ENCODE measurements at places on chromosomes 5 and 9. TPM values are rescaled to one million over a fixed set of nuclear protein-coding genes. Genes with fewer than 3 reads are reported as not detected.

DNA sequence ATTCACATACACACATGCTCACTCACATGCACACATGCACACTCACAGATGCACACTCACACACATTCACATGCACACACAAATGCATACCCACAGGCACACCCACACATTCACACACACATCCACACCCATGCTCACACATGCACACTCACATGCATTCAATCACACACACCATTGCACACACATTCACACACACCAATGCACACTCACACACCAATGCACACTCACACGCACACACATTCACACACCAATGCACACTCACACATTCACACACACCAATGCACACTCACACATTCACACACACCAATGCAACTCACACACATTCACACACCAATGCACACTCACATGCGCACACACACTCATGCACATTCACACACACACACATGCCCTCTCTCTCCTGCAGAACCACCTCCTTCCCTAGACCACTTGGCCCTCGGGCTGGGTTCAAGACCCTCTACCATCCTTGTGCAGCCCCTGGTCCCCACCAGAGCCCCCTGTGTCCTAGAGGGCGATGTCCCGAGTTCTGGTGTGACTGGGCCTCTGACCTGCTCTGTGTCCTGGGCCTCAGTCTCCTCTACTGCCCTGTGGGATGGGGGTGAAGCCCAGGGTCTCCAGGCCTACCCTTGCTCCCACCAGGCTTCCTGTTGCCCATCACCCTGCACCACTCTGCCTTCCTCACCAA is 139.0 kb downstream of the OLFM1 start:
- no peaks in the 10 kb centered on the region for H3K4me1 ChIP-seq
- H3K27me3 ChIP-seq: peaks cover 13% of the 10 kb centered on the region
- H3K36me3 ChIP-seq: no peaks in the 10 kb centered on the region

- peak overlapping the region; percentile 75 for H3K4me3 ChIP-seq
- H3K27me3 ChIP-seq: peaks cover 52% of the 10 kb centered on the region
- H3K4me1 ChIP-seq: peaks cover 15% of the 10 kb centered on the region
- no peak for DNase-seq
- peaks cover 3% of the 10 kb centered on the region for H3K36me3 ChIP-seq
Measured at GRCh38 chr5:116573702-116574366, 789 bp downstream of the SEMA6A start.

GRCh38 chr5:139494832-139495231 is 12.3 kb upstream of the STING1 start:
- no peaks in the 10 kb centered on the region for H3K36me3 ChIP-seq
- peaks cover 15% of the 10 kb centered on the region for H3K4me1 ChIP-seq
- no peak overlapping the region for H3K27ac ChIP-seq

DNA sequence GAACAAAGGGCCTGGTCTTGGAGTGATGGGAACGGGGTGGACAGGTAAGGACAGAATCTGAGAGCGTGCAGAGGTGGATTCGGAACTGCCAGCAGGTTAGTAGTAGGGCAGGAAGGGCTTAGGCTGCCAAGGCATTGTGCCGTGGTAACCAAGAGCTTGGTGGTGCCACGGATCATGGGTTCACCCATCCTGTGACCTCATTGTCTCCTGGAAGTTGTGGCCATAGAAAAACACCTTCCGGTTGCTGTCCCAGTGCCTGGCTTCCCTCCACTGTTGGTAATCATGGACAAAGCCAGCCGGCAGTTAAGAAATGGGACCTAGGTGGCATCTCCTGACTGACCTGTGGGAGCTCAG is 42.5 kb upstream of the CFAP157 start:
- no peak overlapping the region for H3K4me3 ChIP-seq
- no peaks in the 10 kb centered on the region for H3K36me3 ChIP-seq
- H3K4me1 ChIP-seq: no peaks in the 10 kb centered on the region
- no peak for DNase-seq

- H3K36me3 ChIP-seq: no peaks in the 10 kb centered on the region
- H3K27me3 ChIP-seq: no peaks in the 10 kb centered on the region
- H3K4me3 ChIP-seq: peak within 1 kb of the TSS; percentile 97
- H3K27ac ChIP-seq: peak within 1 kb of the TSS; percentile 97
- DNase-seq: peak; percentile 87
- peaks cover 45% of the 10 kb centered on the region for H3K4me1 ChIP-seq
Measured at GRCh38 chr5:179550511-179551342, at the start of gene RUFY1. TSS of gene RUFY1 (plus strand) at chr5:179550554. CDS start at chr5:179550570, 16 bp downstream.

DNA sequence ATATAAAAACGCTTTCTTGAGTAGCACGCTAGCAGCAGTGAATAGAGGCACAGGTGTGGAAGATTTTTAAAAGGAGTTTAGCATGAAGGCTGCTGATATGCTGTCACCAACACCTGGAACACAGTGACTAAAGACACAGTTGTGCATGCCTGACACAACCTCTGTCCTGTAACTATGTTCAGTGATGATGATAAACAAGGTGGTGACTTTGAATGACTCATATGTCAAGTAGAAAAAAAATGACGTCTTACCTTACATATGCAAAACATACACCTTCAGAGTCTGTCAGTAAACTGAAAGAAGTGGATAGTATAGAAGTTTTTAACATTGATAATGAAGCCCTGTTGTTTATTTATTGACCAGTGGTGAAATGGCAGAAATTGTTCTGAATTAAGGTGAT is 66.2 kb upstream of the ADCY2 start:
- peaks cover 6% of the 10 kb centered on the region for H3K36me3 ChIP-seq
- H3K27ac ChIP-seq: no peak overlapping the region
- H3K4me1 ChIP-seq: no peaks in the 10 kb centered on the region

DNA sequence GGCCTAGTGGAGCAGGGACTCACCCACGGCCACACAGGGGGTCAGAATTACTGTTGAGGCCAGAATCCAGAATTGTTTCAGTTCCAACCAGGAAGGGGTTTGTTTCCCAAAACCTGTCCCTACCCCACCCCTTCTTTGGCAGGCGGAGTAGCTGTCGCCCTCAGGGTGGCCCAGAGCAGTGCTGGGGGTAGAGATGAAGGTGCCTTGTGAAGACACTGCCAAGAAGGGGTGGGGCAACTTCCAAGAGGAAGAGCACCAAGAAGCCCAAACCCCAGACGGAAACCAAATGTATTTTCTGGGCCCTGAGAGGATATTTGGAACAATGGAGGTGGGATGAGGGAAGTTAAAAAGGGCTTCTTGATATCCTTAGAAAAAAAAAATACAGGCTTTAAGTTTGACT is 11.4 kb upstream of the NDST1 start:
- DNase-seq: no peak
- no peak overlapping the region for H3K4me3 ChIP-seq
- H3K27ac ChIP-seq: no peak overlapping the region
- no peaks in the 10 kb centered on the region for H3K36me3 ChIP-seq
- H3K4me1 ChIP-seq: no peaks in the 10 kb centered on the region

GRCh38 chr5:79640571-79641055 is 28.4 kb downstream of the TENT2 start:
- no peak overlapping the region for H3K27ac ChIP-seq
- H3K27me3 ChIP-seq: no peaks in the 10 kb centered on the region
- peaks cover 25% of the 10 kb centered on the region for H3K4me1 ChIP-seq
- DNase-seq: no peak
- no peak overlapping the region for H3K4me3 ChIP-seq

- H3K36me3 ChIP-seq: peaks cover 44% of the 10 kb centered on the region
- no peaks in the 10 kb centered on the region for H3K27me3 ChIP-seq
- H3K4me3 ChIP-seq: no peak overlapping the region
- DNase-seq: no peak
- peaks cover 56% of the 10 kb centered on the region for H3K4me1 ChIP-seq
Measured at GRCh38 chr9:75134495-75134894, 46.2 kb downstream of the OSTF1 start.

DNA sequence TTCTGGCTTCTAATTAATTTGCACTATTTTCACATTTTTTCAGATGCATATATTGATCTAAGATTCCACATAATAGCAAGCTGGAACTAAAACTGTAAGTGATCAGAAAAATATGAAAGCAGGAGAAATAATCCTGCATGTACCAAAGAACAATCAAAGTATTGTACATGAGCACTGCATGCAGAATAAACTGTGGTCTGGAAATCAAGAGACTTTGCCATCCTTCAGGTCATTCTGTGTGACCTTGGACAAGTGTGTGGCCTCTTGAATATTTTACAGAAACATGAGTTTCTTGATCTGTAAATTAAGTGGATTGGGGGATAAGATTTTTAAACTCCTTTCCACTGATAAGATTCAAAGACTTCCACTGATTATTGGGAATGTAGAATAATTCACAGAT is 99.2 kb upstream of the GNAQ start:
- no peak for DNase-seq
- peaks cover 9% of the 10 kb centered on the region for H3K4me1 ChIP-seq
- no peak overlapping the region for H3K27ac ChIP-seq
- H3K4me3 ChIP-seq: no peak overlapping the region

DNA sequence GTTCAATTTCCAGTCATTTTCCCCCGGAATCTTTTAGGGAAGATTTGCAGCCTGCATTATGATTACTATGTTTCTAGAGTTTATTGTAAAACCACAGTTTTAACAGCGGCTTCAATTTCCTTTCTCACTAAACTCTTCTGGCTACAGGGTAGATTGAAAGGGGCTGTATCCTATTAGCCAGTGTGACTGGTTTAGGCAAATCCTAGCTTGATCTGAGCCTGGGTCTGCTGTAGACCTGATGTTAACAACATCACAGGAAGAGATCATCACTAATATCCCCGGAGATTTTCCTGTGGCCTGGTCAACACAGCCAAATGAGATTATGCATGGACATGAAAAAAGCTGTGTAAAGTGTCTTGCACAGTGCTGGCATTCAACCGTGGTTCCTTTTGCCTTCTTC is 33.4 kb downstream of the STOM start:
- no peaks in the 10 kb centered on the region for H3K27me3 ChIP-seq
- no peak overlapping the region for H3K4me3 ChIP-seq
- DNase-seq: no peak
- peaks cover 7% of the 10 kb centered on the region for H3K36me3 ChIP-seq
- peaks cover 8% of the 10 kb centered on the region for H3K4me1 ChIP-seq

- no peak for DNase-seq
- H3K27me3 ChIP-seq: no peaks in the 10 kb centered on the region
- H3K4me1 ChIP-seq: no peaks in the 10 kb centered on the region
- no peak overlapping the region for H3K27ac ChIP-seq
Measured at GRCh38 chr5:84148651-84149050, 236.0 kb downstream of the EDIL3 start.

- no peaks in the 10 kb centered on the region for H3K36me3 ChIP-seq
- no peak overlapping the region for H3K4me3 ChIP-seq
- peaks cover 12% of the 10 kb centered on the region for H3K4me1 ChIP-seq
- H3K27ac ChIP-seq: no peak overlapping the region
Measured at GRCh38 chr9:90861826-90862740, 60.5 kb downstream of the SYK start.

DNA sequence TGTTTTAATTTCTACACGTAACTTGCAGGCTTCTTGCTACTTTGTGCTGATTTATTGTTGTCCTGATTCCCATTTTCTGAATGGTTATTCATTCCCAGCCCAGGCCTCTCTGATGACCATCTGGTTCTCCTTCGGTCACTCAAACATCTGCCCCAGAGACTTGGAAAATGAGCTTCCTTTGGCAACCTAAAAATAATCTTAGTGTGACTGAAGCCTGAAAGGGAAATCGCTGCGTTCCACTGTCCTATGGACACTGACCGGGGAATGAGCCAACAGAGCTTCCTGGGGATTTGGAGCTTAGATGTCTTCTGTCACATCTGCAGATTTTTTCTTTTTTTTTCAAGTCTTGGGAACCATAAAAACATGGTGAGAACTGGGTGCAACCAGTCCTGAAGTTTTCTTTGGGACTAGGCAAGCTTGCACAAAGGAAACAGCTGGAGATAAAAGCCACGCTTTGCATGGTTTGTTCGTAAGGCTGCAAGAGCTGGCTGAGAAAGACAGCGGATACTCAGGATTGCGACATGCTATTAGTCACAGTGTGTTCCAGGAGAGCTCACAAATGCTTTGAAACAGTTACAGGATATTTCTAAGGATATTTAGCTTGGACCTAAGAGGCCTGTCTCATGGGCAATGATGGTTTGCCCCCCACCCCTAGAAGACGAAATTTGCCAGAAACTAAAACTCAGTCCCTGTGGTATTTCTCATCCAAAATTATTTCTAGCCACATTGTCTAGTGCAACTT is 146.2 kb downstream of the GOLPH3 start:
- H3K36me3 ChIP-seq: no peaks in the 10 kb centered on the region
- no peaks in the 10 kb centered on the region for H3K27me3 ChIP-seq
- no peak for DNase-seq
- no peak overlapping the region for H3K27ac ChIP-seq
- no peak overlapping the region for H3K4me3 ChIP-seq

- no peak overlapping the region for H3K4me3 ChIP-seq
- H3K27ac ChIP-seq: no peak overlapping the region
- H3K4me1 ChIP-seq: peaks cover 14% of the 10 kb centered on the region
- H3K36me3 ChIP-seq: no peaks in the 10 kb centered on the region
- peaks cover 23% of the 10 kb centered on the region for H3K27me3 ChIP-seq
- DNase-seq: no peak
Measured at GRCh38 chr5:123285122-123286023, 137.8 kb downstream of the CEP120 start.

DNA sequence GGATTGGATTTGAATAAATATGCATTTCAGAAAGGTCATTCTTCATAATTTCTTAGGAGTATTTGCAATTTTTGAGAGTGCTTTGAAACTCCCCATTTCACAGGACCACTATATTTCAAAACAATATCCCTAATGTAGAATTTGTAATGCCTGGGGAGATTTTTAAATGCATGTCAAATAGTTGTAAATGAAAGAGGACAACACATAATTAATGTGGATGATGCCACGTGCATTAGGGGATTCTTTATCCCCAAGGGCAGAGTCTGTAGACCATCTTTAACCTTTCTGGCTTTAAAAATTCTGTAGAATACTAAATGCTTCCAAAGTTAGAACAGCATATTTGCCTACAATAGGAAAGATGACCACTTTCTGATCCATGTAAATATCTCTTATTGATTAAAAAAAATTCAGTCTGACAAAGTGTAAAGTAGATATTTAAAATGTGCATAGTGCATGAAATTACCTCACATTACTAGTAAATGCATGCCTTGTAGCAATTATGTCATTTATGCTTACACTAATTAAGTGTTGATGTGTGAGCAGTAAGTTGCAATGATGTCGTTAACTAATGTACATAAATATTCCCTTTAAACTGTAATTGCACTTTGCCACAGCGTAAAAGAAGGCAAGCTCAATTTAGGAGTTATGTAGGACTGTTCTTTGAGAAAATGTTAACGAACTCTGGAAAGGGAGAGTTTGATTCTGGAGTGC is 416.1 kb downstream of the PSAT1 start:
- no peaks in the 10 kb centered on the region for H3K36me3 ChIP-seq
- no peak for DNase-seq
- no peak overlapping the region for H3K4me3 ChIP-seq
- no peaks in the 10 kb centered on the region for H3K4me1 ChIP-seq
- H3K27ac ChIP-seq: no peak overlapping the region

- H3K4me3 ChIP-seq: no peak overlapping the region
- H3K27ac ChIP-seq: no peak overlapping the region
- H3K36me3 ChIP-seq: peaks cover 2% of the 10 kb centered on the region
- H3K4me1 ChIP-seq: no peaks in the 10 kb centered on the region
Measured at GRCh38 chr9:133881671-133882381, 110.3 kb downstream of the VAV2 start.

LECT2 gene
- not detected for total RNA-seq

GDNF gene
- total RNA-seq: not detected

NMUR2 gene
- total RNA-seq: not detected

NKD2 gene
- total RNA-seq: not detected

RIOK2 gene
- total RNA-seq: 42.7 TPM

RAD23B gene
- total RNA-seq: 62.5 TPM

PTGDS gene
- 0.58 TPM for total RNA-seq

ESM1 gene
- total RNA-seq: not detected

ITGA1 gene
- 3.9 TPM for total RNA-seq

CD14 gene
- total RNA-seq: 4.6 TPM

TRIM32 gene
- total RNA-seq: 15.9 TPM
